ENCODE measurements at places on chromosomes 11 and 22.

DNA sequence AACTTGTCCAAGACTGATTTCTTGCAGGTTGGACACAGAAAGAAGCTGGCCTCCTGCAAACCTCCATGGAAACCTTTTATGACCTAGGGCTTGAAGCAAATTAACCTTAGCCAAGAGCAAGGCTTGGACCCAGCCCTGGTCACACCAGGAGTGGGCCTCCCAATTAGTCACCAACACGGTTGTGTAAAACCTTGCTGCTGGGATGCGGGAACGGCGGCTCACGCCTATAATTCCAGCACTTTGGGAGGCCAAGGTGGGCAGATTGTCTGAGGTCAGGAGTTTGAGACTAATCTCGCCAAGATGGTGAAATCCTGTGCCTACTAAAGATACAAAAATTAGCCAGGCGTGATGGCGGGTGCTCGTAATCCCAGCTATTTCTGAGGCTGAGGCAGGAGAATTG, 419.9 kb downstream of the AASDHPPT start:
- no peak for DNase-seq

DNA sequence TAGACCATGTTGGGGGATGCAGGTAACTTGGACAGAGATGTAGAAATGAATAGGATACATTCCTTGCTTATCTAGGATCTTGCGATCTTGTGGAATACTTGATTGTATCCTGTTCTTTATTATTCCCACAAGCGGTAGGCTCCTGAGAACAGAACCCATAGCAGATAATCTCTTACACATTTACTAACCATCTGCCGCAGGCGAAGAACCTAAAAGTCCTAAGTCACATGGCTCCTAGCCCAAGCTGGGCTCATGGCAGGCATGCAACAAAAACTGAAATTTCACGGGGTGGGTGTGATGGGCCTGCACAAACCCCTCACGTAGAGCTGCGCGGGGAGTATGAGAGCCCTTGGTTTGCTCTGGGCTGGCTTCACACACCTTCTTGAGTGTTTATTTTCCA, 177.4 kb upstream of the NECTIN1 start:
- no peak for DNase-seq

DNA sequence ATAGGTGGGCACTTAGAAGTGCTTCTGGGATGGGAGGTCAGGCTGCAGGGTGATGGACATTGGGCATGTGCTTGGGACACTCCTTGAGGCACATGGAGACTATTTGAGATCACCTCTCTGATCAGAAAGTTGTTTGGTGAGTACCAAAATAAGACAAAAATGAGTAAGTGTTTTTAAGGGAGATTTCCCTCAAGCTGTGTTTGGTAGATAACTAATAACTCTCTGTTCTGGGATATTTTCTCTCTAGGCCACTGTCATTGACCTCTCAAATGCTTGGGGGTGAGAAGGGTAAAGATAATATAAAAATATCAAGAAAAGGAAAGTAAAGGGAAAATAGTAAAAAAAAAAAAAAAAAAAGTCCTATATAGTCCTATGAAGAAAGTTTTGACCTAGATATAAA, 117.8 kb downstream of the TEAD1 start:
- DNase-seq, result no peak

DNA sequence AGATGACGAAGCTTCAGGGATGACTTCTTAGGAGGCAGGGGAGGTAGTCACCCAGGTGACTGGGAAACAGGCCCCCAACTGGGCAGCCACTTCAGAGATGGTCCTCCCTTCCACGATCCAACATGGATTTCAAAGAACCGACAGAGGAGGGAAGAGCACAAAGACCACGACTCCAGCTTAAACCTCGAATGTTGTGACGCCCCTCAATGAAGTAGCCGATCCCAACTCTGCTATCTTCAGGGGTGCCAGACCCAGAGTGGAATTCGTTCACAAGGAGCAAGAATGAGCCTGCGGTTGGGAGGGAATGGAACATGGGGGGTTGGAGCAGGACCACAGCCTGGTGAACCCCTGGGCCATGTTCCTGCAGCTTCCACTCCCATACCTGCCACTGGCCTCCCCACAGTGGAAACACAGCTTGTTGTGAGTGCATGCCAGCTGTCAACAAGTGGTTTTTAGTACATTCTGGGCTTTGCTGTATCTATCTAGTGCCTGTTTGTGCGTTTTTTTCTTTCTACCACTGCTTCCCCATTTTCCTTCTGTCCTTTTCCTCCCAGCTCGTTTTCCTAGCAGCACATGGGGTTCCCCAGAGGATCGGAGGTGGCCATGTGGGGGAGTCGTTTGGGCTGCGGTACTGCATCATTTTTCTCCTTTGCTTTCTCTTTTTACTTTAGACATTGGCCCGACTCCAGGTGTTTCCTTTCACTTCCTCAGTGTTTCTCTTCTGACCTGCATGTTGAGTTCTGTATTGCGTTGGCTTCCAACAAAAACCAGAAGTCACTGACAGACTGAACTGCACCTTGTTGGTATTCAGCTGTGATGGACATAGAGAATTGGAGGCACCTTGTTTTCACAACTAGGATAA, 65.8 kb downstream of the MORC2 start:
- no peak for DNase-seq

DNA sequence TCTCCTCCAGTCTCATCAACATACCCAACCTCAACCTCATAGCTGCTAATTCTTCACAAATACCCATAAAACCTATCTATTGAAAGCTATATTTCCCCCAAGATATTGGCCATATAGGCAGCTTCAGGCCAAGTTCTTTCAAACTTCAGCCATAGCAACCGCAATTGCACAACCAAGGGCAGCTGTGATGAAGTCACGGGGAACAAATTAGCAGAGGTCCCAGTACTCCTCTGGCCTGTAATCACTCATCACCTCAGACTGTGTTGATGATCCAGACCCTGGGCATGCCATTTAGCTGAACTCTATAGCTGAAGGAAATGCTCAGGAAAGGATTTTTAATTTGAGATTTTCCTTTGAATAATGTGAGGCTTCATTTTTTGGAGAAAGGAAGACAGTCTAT, 84.1 kb downstream of the SLC1A2 start:
- DNase-seq, result no peak

GRCh38 chr11:2796091-2796490, 89.5 kb downstream of the CDKN1C start:
- no peak for DNase-seq

GRCh38 chr22:38276166-38276565, 3.4 kb upstream of the TMEM184B start:
- no peak for DNase-seq

DNA sequence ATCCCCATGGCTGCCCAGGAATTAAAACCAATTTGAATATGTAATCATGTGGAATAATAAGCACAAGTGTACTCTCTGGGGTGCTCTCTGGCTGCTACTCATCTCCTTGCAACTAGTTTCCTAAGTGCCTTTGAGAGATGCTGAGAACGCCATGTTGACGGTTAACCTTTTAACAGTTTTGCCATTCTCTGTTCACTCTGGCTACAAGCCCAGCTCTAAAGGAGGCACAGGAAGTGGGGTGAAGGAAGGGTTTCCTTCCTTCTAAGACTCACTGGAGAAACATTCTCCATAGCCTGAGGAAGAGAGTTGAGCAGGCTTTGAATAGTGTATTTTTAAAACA, 122.0 kb upstream of the ZC3H12C start:
- no peak for DNase-seq

DNA sequence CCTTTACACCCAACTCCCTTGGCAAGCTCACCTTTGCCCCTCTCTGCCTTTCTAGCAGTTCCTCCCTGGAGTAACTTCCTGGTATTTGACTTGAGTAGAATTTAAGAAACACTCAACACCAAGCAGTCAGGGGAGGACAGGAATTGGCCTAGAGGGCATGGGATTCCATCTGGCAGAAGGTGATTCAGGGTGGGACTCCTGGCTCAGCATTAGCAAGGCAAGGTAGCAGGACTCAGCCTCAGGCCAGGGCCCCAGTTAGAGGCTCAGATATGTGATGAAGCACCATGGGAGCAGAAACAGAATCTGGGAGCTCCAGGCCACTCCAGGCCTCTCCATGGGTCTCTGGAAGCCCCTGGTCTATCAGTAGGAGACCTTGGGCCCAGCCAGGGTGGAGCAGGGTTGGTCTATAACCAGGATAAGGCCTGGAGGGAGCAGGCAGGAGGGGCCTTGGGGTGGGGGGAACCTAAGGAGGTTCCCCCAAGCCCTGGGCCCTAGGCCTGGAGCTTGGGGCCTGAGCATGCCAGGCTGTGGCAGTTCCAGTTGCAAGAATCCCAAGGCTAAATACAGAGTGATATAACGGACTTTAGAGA, 148.2 kb downstream of the PARVA start:
- no peak for DNase-seq
